ENCODE measurements at places on chromosomes 2 and 18.
A peak's percentile ranks its signal among the peaks of the same experiment; 100 is the strongest.

- no peak for DNase-seq
Observed at GRCh38 chr2:23200068-23200786, 184.8 kb upstream of the KLHL29 start.

GRCh38 chr2:173151671-173152401 lies 76.2 kb downstream of the MAP3K20 start:
- peak; percentile 8 for DNase-seq

GRCh38 chr2:45259138-45259537 lies 249.9 kb upstream of the SIX2 start:
- no peak for DNase-seq

DNA sequence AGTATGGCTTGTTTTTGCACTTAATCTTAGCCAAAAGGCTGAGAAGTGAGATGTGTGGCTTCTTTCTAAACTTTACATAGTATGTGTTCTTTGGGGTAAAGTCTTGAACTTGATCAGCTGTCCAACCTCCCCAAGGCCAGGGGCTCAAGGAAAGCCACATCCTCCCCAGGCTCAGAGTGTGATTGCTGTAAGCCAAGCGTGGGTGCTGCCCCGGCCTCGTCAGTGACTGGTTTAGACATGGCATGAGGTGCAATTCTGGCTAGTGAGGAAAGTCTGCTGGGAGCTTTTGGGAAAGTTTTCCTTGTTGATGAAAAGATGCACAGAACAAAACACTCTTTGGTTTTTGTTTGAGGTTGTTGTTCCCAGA lies 40.2 kb downstream of the TMEM177 start:
- no peak for DNase-seq

GRCh38 chr2:116133381-116133942 lies 1681.0 kb upstream of the DDX18 start:
- no peak for DNase-seq

- DNase-seq, result no peak
Observed at GRCh38 chr2:47905386-47906156, 727 bp downstream of the FBXO11 start.

DNA sequence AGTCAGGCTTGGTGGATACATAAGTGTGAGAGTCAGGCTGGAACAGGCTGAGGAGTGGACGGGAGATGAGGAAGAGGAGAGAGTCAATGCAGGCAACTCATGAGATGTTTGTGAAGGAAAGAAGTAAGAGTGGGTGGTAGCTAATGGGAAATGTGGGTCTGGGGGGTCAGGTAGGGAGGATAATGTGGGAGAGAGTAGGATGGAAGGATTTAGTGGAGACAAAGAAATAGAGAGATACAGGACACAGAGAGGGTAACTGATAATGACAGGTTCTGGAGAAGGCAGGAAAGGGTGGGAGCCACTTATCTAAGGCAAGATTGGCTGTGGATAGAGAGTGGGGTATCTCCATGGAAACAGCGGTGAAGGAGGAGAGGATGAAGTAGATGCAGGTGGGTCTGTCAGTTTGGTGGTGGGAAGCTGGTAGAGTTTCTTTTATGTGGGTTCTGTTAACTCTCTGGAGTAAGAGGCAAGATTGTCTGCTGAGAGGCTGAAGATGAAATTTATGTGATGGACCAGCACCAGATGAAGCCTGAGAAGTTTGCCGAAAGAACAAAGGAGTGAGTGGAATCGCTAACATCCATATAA lies 190.6 kb upstream of the SPRED2 start:
- no peak for DNase-seq

- DNase-seq, result peak; percentile 32
Observed at GRCh38 chr18:48975817-48976649, 25.3 kb upstream of the SMAD7 start.

DNA sequence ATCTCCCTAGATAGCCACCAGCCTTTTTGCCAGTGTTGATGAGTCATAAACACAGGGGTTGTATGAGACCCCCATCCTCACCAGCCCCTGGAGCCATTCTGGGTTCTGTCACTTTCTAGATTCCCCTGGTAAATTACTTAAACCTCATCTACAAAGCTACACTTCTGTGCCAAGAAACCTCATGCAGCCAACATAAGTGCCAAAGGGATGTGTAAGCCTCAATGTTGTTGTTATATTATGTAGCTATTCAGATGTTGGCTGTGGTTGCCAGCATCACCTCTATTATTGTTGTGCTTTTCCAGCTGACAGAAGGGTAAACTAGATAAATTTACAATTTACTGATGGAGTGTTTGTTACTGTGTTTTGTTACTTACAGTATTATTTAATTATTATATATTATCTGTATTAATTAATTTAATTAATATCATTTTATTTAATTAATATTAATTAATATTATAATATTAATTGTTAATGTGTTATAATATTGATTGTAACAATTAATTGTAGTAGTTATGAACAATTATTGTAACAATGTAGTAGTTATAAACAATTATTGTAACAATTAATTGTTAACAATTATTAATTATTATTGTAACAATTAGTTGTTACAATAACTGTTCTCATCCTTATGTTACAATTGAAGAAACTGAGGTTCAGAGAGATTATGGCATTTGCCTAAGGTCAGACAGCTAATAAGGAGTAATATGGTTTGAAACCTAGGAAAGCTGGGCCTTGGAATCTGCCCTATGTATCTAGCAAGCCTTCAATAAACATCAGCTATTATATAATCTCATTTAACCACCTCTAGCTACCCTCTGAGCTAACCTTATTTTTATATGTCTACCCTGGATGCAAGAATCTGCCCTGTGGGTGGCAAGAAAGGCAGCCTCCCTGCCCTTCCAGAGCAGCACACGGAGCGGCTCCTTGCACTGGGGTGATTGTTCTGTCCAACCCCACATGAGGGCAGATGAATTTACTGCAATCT lies 36.1 kb downstream of the PSTPIP2 start:
- DNase-seq, result peak; percentile 27

DNA sequence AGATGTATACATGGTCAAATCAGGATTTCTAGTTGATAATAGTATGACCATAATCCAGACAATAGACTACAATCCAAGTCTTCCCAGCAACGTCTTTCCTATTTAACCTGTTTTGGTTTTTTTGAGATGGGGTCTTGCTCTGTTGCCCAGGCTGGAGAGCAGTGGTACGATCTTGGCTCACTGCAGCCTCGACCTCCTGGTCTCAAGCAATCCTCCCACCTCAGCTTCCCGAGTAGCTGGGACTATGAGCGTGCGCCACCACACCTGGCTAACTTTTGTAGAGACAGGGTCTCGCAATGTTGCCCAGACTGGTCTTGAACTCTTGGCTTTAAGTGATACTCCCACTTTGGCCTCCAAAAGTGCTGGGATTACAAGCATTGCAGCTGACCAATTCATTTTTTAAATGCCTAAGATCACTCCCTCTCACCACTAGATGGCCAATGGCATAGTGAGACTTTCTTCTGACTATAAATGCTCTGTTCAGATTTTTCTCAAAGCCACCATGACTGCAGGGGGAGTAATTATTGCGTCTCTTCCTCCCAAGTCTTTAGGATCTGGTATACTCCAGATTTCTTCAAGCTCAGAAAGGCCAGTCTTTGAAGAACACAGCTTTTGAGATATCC lies 47.6 kb downstream of the HNRNPLL start:
- DNase-seq, result peak; percentile 6

- no peak for DNase-seq
Observed at GRCh38 chr2:65952966-65953761, 481.8 kb upstream of the MEIS1 start.

DNA sequence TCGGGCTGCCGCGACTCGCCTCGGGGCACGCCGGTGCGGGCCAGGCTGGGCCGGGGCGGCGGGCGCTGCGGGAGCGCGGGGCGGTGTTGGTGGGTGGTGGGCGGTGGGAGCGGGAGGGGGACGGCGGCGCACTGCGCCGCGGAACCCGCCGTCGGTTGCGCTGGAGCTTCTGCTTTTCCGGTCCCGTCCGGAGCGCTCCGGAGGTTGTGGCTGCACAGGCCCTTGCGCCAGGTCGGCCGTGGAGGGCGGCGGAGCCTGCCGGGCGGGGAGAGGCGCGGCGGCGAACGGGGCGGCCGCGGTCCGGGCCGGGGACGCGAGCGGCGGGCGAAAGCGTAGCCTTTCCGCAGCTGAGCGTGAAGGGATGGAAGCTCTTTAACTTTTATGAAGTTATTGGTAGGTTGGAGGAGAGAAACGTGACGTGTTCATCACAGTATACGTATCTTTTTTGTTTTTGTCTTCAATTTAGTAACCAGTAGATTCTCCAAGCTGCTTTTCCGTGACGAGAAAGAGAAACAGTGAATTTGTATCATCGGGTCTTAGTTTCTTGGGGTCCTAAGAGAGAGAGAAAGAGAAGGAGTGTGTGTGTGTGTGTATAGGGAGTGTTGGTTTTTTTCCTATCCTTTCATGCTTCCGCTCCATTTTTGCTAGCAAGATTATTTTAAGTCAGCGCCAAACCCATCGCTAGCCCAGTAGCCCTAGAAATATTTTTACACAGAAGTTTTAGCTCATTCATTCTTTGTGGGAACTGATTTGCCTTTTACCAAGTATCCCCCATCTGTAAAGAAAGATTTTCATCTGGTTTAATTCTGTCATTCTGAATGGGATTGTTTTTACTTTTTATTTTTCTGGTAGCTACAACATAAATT lies 535 bp downstream of the ATG4B start:
- no peak for DNase-seq

DNA sequence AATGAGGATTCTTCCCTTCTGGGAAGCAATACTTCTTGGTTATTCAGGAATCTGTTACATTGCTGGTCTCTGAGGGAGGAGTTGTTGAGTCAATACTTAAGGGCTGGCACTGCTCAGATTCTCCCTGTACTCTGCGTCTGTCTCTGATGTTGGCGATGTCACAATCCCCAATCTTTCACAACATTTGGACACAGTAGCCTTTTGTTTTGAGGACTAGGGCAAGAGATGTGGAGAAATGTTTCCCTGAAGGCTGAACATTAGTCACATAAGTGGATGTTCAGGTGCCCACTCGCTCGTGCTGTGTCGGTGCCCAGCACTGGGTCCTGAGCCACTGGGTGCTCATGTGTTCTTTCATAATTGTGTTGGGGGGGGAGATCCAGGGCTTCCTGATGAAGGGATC lies 55.0 kb downstream of the MAPK4 start:
- no peak for DNase-seq

DNA sequence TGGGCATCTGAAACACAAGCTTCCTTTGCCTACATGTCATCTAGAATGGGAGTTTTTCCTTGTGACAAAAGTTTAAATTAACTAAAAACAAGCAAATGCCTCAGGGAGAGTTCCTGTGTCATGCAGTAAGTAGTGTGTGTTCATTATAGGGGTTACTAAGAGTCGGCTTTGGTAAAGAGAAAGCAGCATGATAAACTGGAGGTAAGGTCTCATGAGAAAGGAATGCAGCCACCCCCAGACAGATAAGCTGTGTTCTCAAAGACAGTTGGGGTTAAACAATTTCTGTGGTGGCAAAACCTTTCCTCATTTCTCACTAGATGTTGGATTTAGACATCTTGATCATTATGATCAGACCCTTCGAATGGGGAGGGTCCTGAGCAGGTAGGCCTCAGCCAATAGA lies 129.7 kb downstream of the MAP4K4 start:
- DNase-seq, result peak; percentile 98

DNA sequence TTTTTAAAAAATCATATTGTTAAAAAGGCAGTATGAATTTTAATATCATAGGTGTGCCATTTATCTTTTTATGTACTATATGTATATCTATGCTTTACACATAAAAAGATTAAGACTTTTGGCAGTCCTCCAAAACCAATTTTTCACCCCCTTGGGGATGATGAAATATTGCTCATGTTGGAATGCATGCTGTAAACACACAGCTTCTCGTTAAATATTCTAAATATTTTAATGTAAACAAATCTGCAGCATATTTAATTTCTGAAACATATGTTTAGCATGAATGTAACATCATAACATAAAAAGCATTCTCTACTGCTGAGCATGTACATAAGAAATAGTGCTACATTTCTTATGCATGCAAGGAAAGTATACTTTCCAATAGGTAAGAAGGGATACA lies 484.3 kb upstream of the LRATD1 start:
- DNase-seq, result no peak

DNA sequence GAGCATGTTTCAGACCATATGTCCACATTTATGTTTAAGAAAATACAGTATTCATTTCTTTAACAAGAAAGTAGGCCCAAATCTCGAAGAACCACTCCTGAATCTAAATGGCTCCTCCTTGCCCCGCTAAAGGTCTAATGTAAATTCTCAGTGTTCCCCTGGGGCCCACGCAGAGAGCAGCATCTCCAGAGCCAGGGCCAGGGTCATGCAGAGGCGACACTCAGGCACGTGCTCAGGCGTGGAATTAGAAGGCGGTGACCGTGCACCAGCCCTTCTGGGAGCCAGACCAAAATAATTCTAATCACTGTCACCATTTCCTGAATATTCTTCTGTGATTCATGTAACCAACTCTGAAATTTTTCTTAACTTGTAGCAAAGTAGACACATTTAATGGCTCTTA lies 68.3 kb upstream of the MYT1L start:
- no peak for DNase-seq

GRCh38 chr2:201404699-201405280 lies 46.5 kb downstream of the TRAK2 start:
- no peak for DNase-seq

- no peak for DNase-seq
Observed at GRCh38 chr18:456361-457139, 44.0 kb downstream of the COLEC12 start.

DNA sequence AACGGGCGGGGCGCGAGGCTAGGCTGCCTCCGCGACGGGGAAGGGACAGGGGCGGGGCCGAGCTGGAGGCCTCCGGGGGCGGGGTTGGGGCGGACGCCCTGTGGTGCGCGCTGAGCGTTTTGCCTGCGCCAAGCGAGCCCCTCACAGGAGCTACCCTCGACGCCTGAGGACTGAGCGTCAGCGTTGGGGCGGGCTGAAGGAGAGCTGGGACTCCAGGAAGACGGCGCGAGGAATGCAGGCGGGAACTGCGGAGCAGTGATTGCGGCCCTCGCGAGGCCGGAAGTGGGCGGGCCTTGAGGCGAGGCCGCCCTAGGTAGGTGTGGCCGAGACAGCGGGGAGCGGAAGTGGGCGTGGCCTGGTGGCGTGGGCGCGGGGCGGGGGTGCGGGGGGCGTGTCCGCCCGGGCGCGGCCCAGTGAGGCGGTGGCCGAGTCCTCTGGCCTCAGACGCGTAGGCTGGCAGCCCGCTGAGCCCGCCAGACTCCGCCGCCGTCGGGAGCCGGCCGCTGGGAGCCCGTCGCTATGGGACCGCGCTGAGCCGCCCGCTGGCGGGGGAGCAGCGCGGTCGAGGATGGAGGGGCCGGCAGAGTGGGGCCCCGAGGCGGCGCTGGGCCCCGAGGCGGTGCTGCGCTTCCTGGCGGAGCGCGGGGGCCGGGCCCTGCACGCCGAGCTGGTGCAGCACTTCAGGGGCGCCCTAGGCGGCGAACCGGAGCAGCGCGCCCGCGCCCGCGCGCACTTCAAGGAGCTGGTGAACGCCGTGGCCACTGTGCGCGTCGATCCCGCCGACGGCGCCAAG lies at the start of the genes SEPTIN10 and SOWAHC:
Gene SEPTIN10, minus strand, starts transcription at position 45 of the 793 bp plus-strand sequence. CDS start 139 bp downstream, outside the sequence.
Gene SOWAHC, plus strand, starts transcription at position 443 of the 793 bp plus-strand sequence. Its CDS starts 126 bp downstream, at position 569.
- peak; percentile 99 for DNase-seq
